Cortex of kidney (tissue), 1 donor: ENCODE measurements at places on chromosomes 2 and 18.

DNA sequence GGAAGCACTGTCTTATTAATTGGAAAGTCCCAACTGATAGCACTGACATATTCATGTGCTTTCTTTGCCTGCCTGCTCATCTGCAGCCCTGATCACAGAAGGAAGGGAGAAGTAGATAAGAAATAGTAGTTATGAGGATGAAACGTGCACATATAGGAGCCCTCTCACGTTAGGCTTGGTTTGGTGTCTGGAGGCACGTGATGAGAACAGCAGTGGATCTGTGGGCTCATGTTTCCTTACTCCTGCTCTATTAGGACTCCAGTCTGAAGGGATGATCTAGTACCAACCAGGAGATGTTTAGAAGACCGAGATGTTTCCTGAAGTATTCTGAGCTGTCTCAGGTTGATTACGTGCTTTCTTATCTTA lies 84.9 kb downstream of the MAP4K4 start:
- DNase-seq, result no peak

DNA sequence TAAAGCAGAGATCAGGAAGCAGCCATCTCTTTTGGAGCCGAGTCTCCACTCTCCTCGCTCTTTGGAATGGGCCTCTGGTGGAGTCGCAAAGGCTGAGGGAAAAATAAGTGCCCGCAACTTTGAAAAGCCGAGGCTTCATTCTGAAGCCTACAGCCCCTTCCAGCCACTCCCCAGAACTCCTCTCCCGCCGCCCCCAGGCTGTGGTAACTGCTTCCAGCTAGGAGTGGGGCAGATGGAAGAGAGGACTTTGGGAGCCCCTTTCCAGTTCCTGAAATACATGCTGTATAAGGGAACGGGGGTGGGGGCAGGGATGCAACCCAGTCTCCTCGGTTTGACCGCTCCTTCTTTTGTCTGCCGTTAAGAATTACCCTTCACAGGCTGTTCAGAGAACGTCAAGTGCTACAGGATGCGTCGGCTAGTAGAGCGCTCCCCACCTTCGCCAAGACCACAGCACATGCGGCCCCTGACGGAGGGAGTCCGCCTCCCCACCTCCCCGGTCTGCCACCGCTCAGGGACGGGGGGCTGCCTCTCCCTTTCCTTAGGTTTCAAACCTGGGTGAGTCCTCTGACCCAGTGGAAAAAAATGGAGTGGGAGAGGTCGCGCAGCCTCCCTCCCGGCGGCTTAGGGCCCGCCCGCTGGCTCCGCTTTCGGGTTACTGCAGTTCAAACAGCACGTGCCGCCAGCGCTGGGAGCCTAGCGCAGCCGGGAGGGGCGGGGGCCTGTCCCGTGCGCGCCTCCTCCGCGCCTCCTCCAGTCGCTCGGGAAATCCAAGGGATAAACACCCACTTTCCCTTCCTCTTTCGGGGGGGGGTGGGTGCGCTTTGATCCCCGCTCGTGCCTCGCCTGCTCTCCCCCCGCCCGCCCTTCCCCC lies 4.9 kb downstream of the CYP26B1 start:
- no peak for DNase-seq

DNA sequence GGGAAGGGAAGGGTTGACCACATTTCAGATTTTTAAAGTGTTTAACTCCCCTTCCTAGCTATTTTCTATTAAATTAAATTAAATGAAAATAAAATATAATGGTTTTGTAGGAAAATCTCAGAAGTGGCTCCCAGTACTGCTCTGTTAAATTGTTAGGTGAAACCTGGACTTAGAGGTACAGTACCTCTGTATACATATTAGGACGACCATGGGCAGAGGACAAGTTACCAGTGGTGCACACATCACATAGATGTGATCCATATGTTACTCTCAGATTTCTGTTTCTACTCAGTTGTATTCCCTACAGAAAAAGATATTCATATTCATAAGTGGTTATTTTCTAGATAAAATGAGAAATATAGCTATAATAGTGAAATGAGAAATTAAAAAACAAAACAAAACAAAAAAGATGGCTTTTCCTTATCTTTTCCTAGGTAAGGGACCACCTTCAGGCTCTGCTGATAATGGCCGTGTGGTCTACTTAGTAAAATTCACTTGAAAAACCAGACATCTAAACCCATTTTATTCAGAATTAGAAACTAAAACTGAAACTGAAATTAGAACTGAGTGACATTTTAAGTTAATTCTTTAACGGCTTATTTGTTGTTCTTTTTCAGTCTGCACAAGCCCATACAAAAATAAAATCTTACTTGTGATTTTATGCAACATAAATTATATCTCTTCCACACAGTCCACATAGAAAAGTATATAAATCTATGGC lies 832.5 kb upstream of the CHAC2 start:
- DNase-seq, result no peak

DNA sequence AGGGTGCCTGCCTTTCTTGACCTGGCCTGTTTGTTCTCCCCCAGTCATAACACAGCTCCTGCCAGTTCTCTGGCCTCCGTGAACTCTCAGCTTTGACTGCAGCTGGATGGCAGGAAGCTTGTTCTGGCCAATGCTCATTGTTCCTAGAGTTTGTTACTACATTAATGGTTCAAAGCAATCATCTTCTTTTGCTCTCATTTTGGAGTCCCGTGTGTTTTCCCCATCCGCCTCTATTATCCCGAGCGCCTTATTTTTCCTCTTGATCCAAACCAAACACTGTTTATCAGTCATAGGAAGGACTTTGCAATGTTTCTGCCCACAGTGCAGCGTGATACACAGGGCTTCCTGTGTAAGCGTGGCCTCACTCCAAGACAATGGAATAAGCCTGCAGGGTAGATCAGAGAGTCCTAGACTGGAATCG lies 184.3 kb upstream of the APCDD1 start:
- no peak for DNase-seq
